ENCODE measurements at places on chromosomes 4 and X. TPM values are rescaled to one million over a fixed set of nuclear protein-coding genes. Genes with fewer than 3 reads are reported as not detected.

CT83 gene
- total RNA-seq, result not detected

DNA sequence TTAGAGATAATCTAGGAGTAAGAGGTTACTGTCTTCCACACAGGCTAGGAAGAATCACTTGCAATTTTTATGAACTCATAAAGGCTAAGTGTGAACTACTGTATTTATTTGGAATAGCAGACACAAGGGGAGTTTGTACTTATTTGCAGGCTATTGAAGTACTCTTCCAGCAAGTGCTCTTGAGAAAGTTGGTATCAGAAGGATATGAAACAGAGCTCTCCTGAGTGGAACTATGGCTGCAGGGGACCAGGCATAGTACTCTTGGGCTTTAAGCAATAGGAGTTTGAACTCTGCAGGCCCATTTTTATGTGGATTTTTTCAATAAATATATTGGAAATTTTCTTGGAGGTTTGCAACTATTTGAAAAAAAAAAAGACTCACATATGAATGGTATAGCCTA, 756.3 kb upstream of the ATOH1 start:
- no peak for DNase-seq

ZAR1 gene
- 0.12 TPM for total RNA-seq

GRCh38 chrX:124274438-124275181, 57.9 kb upstream of the TEX13D start:
- peak; percentile 6 for DNase-seq

DNA sequence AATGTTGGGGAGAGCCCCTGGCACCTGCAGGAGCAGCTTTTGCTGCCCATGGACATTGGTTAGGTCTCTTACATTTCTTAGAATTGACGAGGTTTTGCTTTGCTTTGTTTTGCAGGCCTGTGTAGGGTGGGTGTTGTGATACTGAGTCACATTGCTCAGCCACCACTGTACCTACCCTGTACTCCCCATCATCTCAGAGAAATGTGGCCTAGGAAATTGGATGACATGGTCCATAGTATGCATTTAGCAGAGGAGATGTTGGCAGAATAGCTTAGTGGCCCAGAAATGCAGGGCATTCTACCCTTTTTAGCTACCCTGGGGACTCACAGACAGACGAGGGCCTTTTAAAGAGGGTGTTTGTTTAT, 43.7 kb downstream of the IL21 start:
- DNase-seq, result no peak

Measured in RPMI7951 (cell line).